ENCODE measurements at places on chromosomes 1 and 21.

DNA sequence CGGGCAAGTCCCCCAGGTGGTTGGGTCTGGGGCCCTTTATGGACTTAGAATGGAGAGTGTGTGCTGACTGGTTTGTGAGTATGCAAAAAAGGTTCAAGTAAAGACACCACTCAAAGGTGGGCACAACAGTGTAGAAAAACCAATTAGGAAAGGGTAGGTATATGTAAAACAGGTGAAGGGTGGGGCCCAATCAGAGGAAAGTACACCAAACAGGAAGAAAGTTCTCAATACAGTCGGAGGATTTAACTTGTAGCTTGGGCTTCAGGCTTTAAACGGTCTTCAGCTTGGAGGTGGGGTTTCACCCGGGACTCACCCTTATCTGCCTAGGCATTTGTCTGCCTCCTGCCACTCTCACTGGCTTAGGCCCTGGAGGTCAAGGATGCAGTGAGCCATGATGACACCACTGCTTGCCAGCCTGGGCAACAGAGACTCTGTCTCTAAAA, 6.8 kb upstream of the PUM1 start:
- no peak for DNase-seq

DNA sequence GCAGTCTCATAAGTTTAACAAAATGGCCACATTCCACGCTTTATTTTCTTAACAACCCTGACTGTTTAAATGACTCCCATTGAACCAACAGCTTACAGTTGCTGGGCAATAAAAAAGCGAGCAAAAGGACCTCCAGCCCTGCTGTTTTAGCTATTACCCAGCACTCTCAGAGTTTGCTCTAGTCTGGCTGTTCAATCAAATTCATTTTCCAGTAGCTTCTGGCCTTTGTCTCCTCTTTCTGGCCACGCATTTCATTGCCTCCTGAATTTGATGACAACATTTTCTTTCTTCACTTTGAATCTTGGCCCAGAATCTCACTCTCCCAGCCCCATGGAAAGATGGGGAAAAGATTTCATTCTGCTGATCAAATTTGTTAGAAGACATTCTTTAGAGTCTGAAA, 44.1 kb upstream of the DOCK7 start:
- DNase-seq, result no peak

DNA sequence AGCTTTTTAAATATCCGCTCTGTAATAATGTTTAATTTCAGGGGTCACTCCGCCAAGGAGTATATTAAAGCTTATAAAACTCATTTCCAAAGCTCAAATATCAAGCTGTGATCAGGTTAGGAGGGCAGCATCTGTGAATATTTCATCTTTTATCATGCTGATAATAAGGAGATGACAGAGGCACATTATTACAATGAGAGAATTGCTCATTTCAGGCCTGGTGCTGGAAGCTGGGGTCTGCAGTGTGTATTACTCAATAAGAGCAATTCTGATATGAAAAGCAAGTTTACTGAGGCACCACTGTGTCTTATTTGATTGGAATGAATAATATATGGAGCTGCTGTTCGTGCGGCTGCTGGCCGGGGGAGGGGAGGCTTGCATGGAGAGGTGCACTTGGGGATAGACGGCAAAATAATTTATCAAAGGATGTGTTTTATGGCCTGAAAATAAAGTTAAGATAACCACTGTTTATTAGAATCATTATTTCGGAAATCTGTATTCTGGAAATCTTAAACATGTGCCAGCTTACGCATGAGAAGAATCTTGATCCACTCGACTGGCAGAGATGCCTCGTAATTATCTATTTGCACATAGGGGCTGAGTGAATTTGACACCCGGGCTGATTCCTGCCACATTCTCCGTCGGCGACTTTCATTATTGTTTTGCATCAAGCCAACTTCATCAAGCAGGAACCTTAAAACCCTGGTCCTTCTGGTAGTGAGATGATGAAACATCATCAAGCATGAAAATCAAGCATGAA, 173.2 kb downstream of the RRAGC start:
- DNase-seq, result no peak

DNA sequence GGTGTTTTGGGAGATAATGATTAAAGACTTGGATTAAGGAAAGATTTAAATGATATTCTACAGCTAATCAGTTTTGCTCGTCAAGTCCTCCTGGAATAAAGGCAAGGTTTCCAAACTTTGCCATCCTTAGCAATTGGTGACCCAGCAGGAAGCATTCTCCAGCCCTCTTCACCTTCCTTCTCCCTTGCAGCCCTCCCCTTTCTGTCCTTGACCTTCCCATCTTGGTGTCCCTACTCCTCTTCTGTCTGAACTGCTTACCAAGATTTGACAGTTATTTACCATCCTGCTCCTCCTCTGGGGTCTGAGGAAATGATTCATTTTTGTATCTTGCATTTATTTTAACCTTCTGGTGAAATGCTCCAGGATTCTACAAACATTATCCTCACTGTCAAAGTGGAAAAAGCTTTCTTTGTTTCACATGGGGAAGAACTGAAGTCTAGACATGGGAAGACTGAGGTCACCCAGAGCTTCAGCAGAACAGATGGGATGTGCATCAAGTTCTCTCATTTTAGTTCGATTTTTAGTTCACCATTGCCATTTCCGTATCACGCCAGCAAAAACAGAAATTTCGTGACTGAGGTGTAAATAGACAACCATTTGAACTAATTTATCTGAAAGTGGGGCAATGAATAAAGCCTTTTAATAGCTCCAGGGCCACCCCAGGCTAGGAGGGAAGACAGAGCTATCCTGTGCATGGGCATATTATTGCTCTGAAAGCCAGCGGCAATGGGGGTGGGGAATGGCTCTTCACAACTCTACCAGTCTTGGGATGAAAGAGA, 504.4 kb upstream of the PLXNA2 start:
- DNase-seq, result no peak

DNA sequence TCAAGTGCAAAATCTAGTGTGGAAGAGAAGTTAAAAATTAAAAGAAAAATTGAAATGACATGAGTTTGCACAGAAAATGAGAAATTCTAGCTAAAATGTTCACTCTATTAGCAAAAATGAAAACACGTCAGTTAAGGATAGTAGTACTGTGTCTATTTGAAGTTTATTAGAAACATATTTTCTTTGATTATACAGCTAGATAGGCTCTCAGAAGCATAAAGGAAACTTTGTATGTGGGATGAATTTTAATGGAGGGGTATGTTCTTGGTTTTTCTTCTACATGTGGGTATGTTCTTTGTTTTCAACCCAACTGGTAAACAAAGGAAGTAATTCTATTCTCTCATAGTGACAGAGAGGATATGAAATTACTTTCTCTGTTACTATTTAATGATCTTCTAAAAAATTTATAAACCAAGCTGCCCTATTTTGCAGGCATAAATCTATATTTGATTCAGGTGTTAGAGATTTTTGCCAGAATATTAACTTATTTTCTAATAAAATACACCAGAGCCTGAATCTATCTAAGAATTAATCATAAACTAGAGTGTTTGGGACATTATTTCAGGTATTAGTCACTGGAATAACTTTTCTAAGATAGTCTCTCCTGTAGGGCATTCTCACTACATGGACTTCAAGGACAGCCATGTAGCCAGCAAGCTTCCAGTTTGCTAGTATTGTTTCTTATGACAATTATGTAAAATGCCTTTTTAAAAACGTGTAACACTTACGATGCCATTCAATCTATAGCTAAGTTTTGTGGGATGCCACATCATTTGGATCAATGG, 15.8 kb downstream of the GPSM2 start:
- no peak for DNase-seq

GRCh38 chr1:31937300-31938183, 626 bp downstream of the PTP4A2 start:
- DNase-seq, result peak; percentile 65

- DNase-seq, result no peak
Measured at GRCh38 chr1:241899210-241899609, 51.2 kb downstream of the EXO1 start.

- no peak for DNase-seq
Measured at GRCh38 chr1:175861626-175862367, 118.4 kb upstream of the TNR start.

DNA sequence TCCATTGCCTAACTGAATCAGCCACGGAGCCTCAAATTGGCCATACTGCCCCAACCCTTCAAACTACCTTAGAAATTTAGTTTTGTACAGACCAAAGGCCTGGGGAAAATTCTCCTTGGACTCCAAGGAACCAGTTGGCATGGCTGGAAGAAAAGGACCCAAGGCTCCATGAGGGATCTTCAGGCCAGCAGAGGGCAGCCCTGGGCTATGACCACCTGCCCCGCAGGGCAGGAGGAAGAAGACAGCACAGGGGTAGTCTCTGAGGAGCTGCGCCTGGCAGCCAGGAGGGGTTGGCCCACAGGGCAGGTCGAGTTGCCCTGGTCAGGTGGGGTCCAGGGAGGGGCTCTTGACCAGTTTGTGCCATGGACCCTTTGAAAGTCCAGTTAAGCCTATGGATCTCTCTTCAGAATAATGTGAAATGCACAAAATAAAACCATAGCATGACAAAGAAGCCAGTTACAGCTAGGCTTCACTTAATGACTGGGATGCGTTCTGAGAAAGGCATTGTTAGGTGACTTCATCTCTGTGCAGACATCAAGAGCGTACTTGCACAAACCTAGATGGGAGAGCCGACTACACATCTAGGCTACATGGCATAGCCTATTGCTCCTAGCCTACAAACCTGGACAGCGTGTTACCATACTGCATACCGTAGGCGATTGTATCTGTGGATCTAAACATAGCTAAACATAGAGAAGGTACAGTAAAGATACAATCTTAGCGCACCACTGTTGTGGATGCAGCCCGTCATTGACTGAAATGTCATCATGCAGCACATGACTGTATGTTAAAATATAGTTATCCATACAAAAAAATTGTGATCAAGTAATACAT, 26.1 kb downstream of the CACNA1S start:
- no peak for DNase-seq

- DNase-seq, result peak; percentile 41
Measured at GRCh38 chr1:23343221-23344110, 618 bp downstream of the HNRNPR start.

- no peak for DNase-seq
Measured at GRCh38 chr21:17441370-17441769, 71.5 kb upstream of the CXADR start.

- DNase-seq, result no peak
Measured at GRCh38 chr1:187336441-187337168, 507.9 kb downstream of the PLA2G4A start.
